ENCODE measurements at places on chromosomes 5 and 9. TPM values are rescaled to one million over a fixed set of nuclear protein-coding genes. Genes with fewer than 3 reads are reported as not detected.

NR5A1 gene
- total RNA-seq, result not detected

KCNT1 gene
- total RNA-seq, result not detected

- peaks cover 6% of the 10 kb centered on the region for H3K27me3 ChIP-seq
- H3K36me3 ChIP-seq, result no peaks in the 10 kb centered on the region
- no peak overlapping the region for H3K4me3 ChIP-seq
- H3K4me1 ChIP-seq, result peaks cover 22% of the 10 kb centered on the region
- no peak for DNase-seq
- H3K27ac ChIP-seq, result no peak overlapping the region
Measured at GRCh38 chr5:59660737-59661136, 232.8 kb downstream of the PDE4D start.

GRCh38 chr9:113154471-113154870 lies 3.7 kb downstream of the SLC31A2 start:
- H3K27me3 ChIP-seq, result peaks cover 8% of the 10 kb centered on the region
- H3K4me1 ChIP-seq, result peaks cover 36% of the 10 kb centered on the region
- no peak overlapping the region for H3K4me3 ChIP-seq
- H3K27ac ChIP-seq, result peak overlapping the region; percentile 82
- peaks cover 4% of the 10 kb centered on the region for H3K36me3 ChIP-seq

GRCh38 chr5:10400831-10401230 lies 40.8 kb upstream of the ROPN1L start:
- no peaks in the 10 kb centered on the region for H3K27me3 ChIP-seq
- peaks cover 21% of the 10 kb centered on the region for H3K36me3 ChIP-seq
- peaks cover 14% of the 10 kb centered on the region for H3K4me1 ChIP-seq
- H3K27ac ChIP-seq, result no peak overlapping the region
- H3K4me3 ChIP-seq, result no peak overlapping the region

DNA sequence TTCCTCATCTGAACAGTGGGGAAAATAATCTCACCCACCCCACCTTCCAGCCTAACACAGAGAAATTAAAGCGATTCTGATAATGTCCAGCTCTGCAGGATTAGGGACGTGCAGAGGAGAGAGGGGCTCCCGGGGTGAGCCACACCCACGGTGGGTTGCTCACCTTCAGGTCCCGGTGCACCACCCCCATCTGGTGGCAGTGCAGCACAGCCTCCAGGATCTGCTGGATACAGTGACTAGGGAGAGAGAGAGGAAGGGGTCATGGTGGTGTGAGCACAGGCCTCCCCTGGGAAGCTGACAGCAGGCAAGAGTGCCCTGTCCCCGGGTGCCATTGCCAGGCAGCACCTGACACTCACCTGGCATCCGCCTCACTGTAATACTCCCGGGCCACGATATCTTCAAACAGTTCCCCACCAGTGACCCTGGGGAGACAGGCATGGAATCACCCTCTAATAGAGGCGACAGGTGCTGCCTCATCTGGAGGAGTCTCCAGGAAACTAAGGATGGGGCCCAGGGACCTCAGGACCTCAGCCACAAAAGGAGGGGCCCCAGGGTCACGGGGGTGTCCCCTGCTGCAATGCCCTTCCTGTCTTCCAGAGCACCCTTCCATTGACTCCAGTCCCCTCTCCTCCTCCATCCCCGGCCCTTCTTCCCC lies 33.0 kb downstream of the CAMK2A start:
- no peak overlapping the region for H3K4me3 ChIP-seq
- H3K27me3 ChIP-seq, result no peaks in the 10 kb centered on the region
- no peak for DNase-seq
- H3K36me3 ChIP-seq, result no peaks in the 10 kb centered on the region
- H3K4me1 ChIP-seq, result peaks cover 2% of the 10 kb centered on the region

DNA sequence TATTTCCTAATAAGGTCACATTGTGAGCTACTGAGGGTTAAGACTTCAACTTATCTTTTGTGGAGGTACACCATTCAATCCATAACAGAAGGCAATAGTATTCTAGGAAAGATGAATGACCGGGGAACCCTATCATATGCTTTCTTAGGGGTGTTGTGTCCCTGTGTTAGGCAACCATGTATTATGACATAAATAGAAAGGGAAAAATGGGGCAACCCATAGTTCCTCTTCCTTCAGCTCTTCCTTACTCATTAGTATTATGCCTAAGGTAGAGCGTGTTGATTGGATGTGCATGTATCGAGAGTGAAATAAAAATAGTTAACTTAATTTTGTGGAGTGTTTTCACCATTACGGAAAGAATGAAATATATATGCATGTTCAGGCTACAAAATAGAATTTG lies 6.0 kb upstream of the CCNJL start:
- no peak overlapping the region for H3K27ac ChIP-seq
- peaks cover 57% of the 10 kb centered on the region for H3K27me3 ChIP-seq
- no peaks in the 10 kb centered on the region for H3K36me3 ChIP-seq
- DNase-seq, result no peak
- H3K4me3 ChIP-seq, result no peak overlapping the region
- H3K4me1 ChIP-seq, result peaks cover 5% of the 10 kb centered on the region

GRCh38 chr5:168047669-168048111 lies 243.8 kb upstream of the WWC1 start:
- no peaks in the 10 kb centered on the region for H3K4me1 ChIP-seq
- no peaks in the 10 kb centered on the region for H3K27me3 ChIP-seq
- H3K36me3 ChIP-seq, result no peaks in the 10 kb centered on the region
- H3K27ac ChIP-seq, result no peak overlapping the region
- H3K4me3 ChIP-seq, result no peak overlapping the region
- DNase-seq, result no peak

- H3K27me3 ChIP-seq, result peaks cover 6% of the 10 kb centered on the region
- H3K27ac ChIP-seq, result no peak overlapping the region
- H3K36me3 ChIP-seq, result no peaks in the 10 kb centered on the region
- H3K4me3 ChIP-seq, result no peak overlapping the region
- no peaks in the 10 kb centered on the region for H3K4me1 ChIP-seq
Measured at GRCh38 chr9:130523921-130524320, 55.5 kb upstream of the FUBP3 start.

- no peaks in the 10 kb centered on the region for H3K27me3 ChIP-seq
- no peak for DNase-seq
- no peaks in the 10 kb centered on the region for H3K4me1 ChIP-seq
- H3K4me3 ChIP-seq, result no peak overlapping the region
Measured at GRCh38 chr5:116842514-116842961, 267.9 kb upstream of the SEMA6A start.

GRCh38 chr9:122119166-122119521 lies 26.0 kb upstream of the TTLL11 start:
- H3K4me3 ChIP-seq, result no peak overlapping the region
- H3K27me3 ChIP-seq, result peaks cover 2% of the 10 kb centered on the region
- no peak overlapping the region for H3K27ac ChIP-seq
- no peak for DNase-seq

DNA sequence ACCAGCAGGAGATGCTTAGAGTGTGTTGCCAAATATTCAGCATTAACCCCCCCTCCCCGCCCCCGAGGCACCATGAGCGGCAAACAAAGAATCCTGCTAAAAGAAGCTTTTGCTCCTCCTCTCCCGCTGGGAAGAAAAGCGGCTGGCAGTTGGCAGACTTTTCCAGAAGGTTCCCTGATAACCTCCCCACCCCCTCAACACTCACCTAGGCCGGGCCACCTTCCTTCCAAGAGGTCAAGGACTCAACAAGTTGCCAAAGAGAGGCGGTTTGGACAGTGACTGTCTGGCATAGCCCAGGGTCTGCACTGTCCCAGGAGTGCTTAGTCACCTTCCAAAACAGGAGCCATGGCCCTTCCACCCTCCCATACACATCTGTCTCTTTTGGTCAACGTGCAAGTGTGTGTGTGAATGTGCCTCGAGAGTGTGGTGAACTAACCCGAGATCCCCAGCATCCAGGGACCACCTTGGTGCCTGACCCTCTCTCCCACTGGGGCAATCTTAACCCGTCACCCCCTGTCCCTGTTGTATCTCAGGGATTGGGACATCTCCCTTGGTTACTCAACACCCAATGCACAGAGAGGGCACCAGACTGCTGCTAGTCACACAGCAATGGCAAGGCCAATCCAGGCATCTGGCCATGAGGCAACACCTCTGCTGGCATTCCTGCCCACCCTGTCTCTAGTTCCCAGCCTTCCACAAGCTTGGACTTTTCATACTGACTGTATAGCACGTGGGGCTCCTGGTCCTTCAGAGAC lies 18.9 kb downstream of the CAMK2A start:
- no peaks in the 10 kb centered on the region for H3K4me1 ChIP-seq
- no peak for DNase-seq
- H3K27me3 ChIP-seq, result peaks cover 13% of the 10 kb centered on the region

GRCh38 chr5:173884402-173885053 lies 3.6 kb upstream of the CPEB4 start:
- H3K36me3 ChIP-seq, result peaks cover 11% of the 10 kb centered on the region
- H3K27ac ChIP-seq, result peak overlapping the region; percentile 87
- peaks cover 32% of the 10 kb centered on the region for H3K4me1 ChIP-seq
- DNase-seq, result peak; percentile 72
- no peaks in the 10 kb centered on the region for H3K27me3 ChIP-seq

GRCh38 chr5:135220394-135221186 lies 178.4 kb downstream of the MACROH2A1 start:
- H3K36me3 ChIP-seq, result no peaks in the 10 kb centered on the region
- peaks cover 9% of the 10 kb centered on the region for H3K27me3 ChIP-seq
- H3K27ac ChIP-seq, result no peak overlapping the region
- DNase-seq, result no peak
- H3K4me3 ChIP-seq, result no peak overlapping the region
- H3K4me1 ChIP-seq, result peaks cover 4% of the 10 kb centered on the region

DNA sequence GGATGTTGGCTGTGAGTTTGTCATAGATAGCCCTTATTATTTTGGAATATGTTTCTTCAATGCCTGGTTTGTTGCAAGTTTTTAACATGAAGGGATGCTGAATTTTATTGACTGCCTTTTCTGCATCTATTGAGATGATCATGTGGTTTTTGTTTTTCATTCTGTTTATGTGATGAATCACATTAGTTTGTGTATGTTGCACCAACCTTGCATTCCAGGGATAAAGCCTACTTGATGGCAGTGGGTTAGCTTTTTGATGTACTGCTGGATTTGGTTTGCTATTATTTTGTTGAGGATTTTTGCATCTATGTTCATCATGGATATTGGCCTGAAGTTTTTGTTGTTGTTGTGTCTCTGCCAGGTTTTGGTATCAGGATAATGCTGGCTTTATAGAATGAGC lies 225.6 kb downstream of the PCSK1 start:
- no peaks in the 10 kb centered on the region for H3K4me1 ChIP-seq
- no peaks in the 10 kb centered on the region for H3K36me3 ChIP-seq
- no peak overlapping the region for H3K27ac ChIP-seq
- no peak for DNase-seq

GRCh38 chr9:101437806-101438232 lies 2.2 kb upstream of the ALDOB start:
- H3K4me3 ChIP-seq, result no peak overlapping the region
- H3K4me1 ChIP-seq, result no peaks in the 10 kb centered on the region
- no peaks in the 10 kb centered on the region for H3K36me3 ChIP-seq
- no peak for DNase-seq
- peaks cover 13% of the 10 kb centered on the region for H3K27me3 ChIP-seq

GRCh38 chr9:115671236-115671962 lies 482.2 kb upstream of the PAPPA start:
- H3K36me3 ChIP-seq, result no peaks in the 10 kb centered on the region
- H3K27ac ChIP-seq, result no peak overlapping the region
- no peak overlapping the region for H3K4me3 ChIP-seq
- no peaks in the 10 kb centered on the region for H3K4me1 ChIP-seq

DNA sequence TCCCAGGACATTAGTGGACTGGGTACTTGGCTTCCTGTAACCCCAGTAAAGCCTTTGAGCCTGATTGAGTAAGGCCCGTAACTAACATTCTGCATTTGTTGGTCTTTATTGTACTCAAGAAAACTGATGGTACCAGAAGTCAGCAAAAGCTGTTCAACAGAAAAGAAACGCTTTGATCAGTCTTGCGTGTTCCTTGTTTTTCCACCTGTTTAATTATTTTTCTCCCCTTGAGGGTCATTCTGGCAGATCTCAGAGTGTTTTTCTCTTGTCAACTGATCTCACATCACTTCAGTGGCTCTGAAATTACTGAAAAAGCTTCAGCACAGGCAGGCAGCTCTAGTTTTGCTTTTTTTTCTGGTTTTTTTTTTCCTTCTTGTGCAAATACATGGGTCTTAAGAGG lies 6.1 kb upstream of the TMEM268 start:
- no peak for DNase-seq
- no peak overlapping the region for H3K4me3 ChIP-seq
- peak overlapping the region; percentile 8 for H3K27ac ChIP-seq
- H3K4me1 ChIP-seq, result peaks cover 8% of the 10 kb centered on the region
- no peaks in the 10 kb centered on the region for H3K27me3 ChIP-seq

DNA sequence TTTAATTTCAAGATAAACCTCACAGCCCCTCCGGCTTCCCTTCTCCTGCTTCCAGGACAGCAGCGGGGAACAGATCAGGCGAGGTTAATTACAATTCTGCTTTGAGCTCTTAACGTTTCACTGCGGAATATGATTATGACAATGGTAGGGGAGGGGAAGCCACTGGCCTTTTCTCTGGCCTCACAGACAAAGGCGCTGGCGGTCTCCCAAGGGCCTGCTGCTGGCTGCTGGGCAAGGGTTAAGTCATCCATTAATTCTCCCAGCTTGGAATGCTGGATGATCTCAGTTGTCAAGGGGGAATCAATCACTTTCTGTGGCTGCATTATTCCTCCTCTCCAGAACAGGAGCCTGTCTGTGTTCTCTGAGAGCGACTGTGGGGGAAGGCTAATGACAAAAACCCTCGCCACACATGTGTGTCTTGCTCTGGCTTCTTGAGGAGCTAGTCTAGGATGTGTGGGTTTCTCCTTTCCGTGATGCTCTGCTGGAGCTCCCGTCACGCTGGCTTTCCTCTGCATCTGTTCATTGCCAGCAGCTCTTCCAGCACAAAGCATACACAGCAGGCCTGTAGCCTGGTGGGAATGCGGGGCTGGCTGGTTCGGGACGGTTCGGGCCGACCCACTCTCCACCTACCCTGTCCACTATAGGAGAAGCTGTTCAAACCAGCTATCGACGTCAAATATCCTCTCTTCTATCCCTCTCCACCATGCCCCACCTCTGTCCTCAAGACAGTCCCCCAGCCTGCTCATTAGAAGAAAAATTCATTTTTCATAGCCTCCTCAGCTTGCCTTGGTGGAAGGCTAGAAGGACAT lies 82.8 kb downstream of the DCP2 start:
- H3K4me3 ChIP-seq, result no peak overlapping the region
- H3K36me3 ChIP-seq, result no peaks in the 10 kb centered on the region
- no peak for DNase-seq
- peaks cover 14% of the 10 kb centered on the region for H3K4me1 ChIP-seq

DNA sequence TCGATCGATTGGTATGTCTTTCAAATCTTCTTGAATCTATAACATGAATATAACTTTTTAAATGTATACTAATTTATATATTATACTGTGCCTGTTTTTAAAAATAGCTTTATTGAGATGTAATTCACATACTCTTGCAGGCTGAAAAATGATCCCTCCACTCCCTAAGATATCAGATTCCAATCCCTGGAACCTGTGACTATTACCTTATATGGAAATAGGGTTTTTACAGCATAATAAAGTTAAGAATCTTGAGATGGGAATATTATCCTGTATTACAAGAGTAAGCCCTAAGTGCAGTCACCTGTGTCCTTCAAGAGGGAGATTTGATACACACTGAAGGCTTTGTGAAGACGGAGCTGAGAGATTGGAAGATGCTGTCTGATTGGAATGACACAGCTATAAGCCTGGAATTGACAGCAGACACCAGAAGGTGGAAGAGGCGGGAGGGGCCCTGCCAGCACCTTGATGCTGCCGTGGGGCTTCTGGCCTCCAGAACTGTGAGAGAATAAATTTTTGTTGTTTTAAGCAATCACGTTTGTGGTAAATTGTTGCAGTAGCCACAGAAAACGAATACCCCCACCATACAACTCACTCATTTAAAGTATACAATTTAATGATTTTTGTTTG lies 161.3 kb downstream of the RMI1 start:
- H3K27ac ChIP-seq, result no peak overlapping the region
- H3K27me3 ChIP-seq, result peaks cover 44% of the 10 kb centered on the region
- peaks cover 9% of the 10 kb centered on the region for H3K4me1 ChIP-seq
- no peak for DNase-seq
- H3K4me3 ChIP-seq, result no peak overlapping the region
- no peaks in the 10 kb centered on the region for H3K36me3 ChIP-seq

Data from activated naive CD8-positive, alpha-beta T cell treated with anti-CD3 and anti-CD28 coated beads, Interleukin-2, amount 10 ng/mL, durations not matched to agents 7 days and 5 days (primary cell).